Activated CD8-positive, alpha-beta memory T cell treated with anti-CD3 and anti-CD28 coated beads, Interleukin-2, amount 50 U/mL, for 4 hours (primary cell): ENCODE measurements at places on chromosomes 3 and 15.

GRCh38 chr15:92611995-92612745 is 43.4 kb downstream of the FAM174B start:
- no peak for DNase-seq

- DNase-seq: no peak
These were observed 28.2 kb upstream of the LIPC start for GRCh38 chr15:58403581-58403980.

GRCh38 chr15:73711526-73711925 is 27.3 kb downstream of the CD276 start:
- DNase-seq: no peak

GRCh38 chr3:60294181-60294580 is 957.1 kb downstream of the FHIT start:
- no peak for DNase-seq

GRCh38 chr3:194097141-194097882 is 38.6 kb upstream of the HES1 start:
- no peak for DNase-seq

GRCh38 chr3:57816471-57817095 is 60.5 kb downstream of the SLMAP start:
- DNase-seq: no peak
